Right ventricle myocardium inferior (tissue), 1 donor: ENCODE measurements at places on chromosomes 13 and 19. TPM values are rescaled to one million over a fixed set of nuclear protein-coding genes. Genes with fewer than 3 reads are reported as not detected.

- no peak for DNase-seq
Observed at GRCh38 chr19:12703046-12703445, 6.6 kb upstream of the FBXW9 start.

GRCh38 chr13:100040196-100040595, 48.7 kb upstream of the PCCA start:
- DNase-seq, result no peak

- no peak for DNase-seq
Observed at GRCh38 chr13:26299168-26299750, 45.3 kb downstream of the CDK8 start.

DNA sequence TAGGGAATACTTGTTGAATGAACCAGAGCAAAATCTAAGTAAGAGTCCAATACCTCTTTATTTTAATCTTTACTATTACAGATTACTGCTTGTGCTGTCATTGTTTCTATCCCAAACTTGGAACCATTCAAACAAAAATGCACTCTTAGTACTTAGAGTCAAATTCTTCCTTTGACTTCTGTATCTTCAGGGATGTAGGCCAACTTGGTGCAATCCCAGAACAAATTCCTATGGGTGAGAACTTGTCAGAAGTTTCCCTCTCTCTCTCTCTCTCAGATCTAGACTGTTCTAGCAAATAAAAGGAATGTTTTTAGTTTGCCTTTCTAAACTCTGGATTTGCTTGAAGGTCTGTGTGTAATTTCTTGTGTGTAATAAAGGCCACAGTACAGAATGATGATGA, 329.0 kb upstream of the TMTC4 start:
- no peak for DNase-seq

DNA sequence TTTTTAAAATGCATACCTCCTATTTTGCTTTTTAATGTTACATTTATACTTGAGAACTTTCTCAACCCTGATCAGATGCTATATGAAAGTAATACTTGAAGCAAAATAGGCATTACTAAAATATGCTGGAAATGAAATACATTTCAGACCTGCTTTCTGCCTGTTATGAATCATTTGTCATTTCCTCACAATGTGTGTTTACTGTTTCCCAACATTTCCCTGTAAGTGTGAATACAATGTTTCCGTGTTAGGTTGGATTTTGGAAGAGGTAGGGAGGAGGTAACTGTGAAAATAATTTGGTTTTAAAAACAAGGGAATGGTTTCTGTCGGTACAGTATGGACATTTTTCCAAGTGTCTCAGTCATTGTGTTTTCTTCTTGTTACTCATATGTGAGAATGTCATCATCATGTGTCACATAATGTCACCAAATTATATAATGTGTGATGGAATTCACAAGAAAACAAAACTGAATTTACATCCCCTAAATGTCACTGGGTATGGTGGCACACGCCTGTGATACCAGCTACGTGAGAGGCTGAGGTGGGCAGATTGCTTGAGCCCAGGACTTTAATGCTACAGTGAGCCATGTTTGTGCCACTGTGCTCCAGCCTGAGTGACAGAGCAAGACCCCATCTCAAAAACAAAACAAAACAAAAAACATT, 43.0 kb downstream of the ZAR1L start:
- DNase-seq, result no peak

DNA sequence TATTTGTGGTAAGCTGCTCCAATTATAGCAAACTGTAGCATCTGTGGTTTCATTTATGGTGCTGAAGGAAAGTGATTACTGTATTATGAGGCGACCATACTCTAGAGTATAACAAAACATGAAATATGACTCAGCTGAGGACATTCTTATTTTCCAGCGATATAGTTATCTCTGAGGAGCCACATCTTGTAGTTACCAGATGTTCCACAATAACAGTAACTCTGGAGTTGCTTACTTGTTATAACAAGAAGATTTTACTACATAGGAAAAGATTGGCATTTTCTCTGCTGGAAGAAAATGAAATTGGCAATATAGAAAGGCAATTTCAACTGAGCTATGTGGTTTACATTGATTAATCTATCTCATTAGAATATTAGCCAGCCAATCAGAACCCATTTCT, 1634.2 kb downstream of the PCDH9 start:
- no peak for DNase-seq

The ZNF529 gene
- total RNA-seq, result 15.3 TPM

The CERS1 gene
- 0.30 TPM for total RNA-seq

- no peak for DNase-seq
Observed at GRCh38 chr13:50700664-50701305, 142.7 kb downstream of the DLEU7 start.

The ZNF324B gene
- total RNA-seq, result 3.2 TPM

- no peak for DNase-seq
Observed at GRCh38 chr13:110961959-110962358, 47.1 kb upstream of the ANKRD10 start.

The SPRED3 gene
- total RNA-seq, result 0.16 TPM

DNA sequence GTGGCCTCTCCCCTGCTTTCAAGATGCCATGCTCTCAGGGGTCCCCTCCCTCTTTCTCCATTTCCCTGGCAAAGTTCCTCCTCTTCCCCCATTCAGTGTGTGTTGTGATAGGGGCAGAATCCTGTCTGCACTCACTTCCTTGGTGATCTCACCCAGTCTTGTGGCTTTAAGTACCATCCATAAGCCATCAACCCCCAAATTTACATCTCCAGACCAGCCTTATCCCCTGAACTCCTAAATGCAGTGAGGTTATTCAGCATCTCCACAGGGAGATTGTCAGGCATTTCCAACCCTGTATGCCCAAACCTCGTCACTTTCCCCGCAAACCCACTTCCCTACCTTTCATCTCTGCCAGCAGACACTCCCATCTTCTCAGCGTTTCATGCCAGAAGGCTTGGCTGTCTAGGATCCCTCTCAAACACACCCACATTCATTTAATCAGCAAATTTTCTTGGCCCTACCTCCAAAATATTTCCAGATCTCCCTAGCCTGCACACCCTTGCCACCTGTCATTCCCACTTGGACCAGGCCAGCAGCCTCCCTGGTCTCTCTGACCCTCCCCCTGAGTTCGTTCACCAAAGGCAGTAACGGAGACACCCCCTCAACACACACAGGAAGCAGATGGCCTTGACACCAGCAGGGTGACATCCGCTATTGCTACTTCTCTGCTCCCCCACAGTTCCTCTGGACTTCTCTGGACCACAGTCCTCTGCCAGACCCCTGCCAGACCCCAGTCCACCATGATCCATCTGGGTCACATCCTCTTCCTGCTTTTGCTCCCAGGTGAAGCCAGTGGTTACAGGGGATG, at the start of gene HCST:
HCST (plus strand) TSS at position 676 of the 808 bp plus-strand sequence; CDS start at position 741, 65 bp downstream.
- DNase-seq, result no peak

DNA sequence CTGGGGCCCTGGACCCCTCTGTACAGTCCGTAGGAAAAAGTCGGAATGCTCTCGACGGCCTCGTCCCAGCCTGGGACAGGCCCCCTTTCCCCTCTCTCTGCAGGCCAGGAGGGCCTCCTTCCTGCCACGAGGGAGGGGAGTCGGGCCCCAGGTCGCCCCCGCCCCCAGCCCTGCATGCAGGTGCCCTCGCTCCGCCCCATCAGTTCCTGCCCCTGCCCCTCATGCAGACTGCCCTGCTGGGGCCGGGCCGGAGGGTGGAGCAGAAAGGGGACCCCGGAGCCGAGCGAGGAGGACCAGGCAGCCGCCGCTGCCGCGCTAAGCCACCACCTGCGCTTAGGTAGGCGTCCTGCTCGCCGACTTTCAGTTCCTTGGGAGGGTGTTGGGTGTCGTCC, 7.3 kb downstream of the LYL1 start:
- no peak for DNase-seq

- DNase-seq, result no peak
Observed at GRCh38 chr19:9040131-9040530, 29.9 kb upstream of the MUC16 start.

GRCh38 chr19:38670921-38671398, 23.5 kb downstream of the ACTN4 start:
- DNase-seq, result no peak

The ANGPTL4 gene
- 24.6 TPM for total RNA-seq

The CACNA1A gene
- total RNA-seq, result 0.41 TPM
